ENCODE measurements at places on chromosomes 5 and 9. TPM values are rescaled to one million over a fixed set of nuclear protein-coding genes. Genes with fewer than 3 reads are reported as not detected.

DNA sequence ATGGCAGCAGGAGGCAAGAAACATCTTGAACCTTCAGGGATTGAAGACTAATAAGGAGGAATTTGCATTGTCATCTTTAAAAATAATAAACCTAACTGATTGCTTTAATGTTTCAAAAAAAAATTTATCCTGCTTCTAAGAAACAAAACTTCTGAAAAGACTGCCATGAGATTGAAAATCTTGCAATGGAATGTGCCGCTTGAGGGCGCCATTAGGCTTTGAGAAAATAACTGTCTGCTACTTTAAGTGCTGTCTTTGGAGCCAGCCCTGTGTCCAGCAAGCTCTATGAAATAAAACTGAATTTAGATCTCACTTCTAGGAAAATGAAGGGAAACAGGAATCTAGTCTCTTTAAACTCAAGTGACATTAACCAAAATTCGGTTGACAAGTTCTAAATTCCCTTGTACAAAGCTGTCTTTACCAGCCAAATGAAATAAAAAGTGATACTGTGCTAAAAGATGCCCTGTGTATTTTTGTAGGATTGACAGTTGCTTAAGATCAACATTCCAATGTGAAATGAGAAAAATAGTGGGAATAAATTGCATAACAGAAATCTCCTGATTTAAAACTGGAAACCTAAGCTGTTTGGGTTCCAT lies 79.4 kb downstream of the ESM1 start:
- DNase-seq = peak; percentile 79

DNA sequence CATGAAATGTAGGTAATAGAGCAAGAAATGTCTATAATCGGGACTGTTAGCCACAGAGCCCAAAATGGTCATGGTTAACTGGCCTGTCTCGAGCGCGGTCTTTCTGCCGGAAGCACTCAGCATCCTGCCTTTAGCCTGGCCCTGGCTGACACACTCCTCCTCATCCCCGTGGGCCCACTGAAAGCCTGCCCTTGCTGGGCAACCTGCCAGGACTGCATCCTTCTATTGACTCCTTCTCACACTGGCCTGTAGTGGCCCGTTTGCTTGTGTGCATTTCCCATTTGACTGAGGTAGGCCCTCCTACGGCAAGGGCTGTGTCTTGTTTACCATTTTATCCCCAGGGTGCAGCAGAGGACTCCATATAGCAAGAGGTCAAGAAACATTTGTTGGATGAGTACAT lies 215.7 kb downstream of the ATPSCKMT start:
- DNase-seq = no peak

GRCh38 chr9:4741365-4742089 lies 525 bp upstream of the AK3 start:
- DNase-seq = peak; percentile 62

DNA sequence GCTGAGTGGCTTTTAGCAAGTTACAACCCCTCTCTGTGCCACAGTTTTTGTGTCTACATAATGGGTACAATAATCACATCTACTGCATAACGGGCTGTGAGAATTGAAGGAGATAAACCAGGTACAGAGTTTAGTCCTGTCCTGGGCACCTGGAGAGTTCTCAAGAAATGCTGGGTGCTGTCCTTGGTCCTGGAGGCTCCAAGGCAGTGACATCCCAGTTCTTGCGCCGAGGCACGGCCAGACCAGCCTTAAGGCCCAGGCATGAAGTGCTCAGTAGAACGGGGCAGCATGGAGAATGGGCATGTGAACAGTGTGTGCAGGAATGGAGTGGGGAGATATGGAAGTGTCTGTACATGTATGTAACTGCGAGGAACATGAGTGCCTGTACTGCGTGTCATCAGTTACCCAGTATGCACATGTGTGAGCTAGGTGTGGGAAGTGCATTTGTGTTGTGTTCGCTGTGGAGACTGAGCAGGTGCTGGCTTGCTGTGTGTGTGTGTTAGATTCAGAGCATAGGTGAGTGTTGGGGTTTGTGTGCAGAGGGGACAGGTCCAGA lies 6.3 kb upstream of the UNC5A start:
- peak; percentile 75 for DNase-seq

DNA sequence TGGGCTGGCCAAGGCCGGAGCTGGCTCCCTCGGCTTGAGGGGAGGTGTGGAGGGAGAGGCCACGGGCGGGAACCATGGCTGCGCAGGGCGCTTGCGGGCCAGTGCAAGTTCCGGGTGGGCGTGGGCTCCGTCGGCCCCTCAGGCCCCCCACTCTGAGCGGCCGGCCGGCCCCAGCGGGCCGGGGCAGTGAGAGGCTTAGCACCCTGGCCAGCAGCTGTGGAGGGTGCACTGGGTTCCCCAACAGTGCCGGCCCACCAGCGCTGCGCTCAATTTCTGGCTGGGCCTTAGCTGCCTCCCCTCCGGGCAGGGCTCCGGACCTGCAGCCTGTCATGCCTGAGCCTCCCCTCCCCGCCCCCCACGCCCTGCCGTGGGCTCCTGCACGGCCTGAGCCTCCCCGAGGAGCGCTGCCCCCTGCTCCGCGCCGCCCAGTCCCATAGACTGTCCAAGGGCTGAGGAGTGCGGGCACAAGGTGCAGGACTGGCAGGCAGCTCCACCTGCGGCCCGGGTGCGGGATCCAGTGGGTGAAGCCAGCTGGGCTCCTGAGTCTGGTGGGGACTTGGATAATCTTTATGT lies 184.2 kb downstream of the ATPSCKMT start:
- DNase-seq = no peak

GRCh38 chr9:5453673-5454072 lies 3.3 kb downstream of the CD274 start:
- DNase-seq = no peak

DNA sequence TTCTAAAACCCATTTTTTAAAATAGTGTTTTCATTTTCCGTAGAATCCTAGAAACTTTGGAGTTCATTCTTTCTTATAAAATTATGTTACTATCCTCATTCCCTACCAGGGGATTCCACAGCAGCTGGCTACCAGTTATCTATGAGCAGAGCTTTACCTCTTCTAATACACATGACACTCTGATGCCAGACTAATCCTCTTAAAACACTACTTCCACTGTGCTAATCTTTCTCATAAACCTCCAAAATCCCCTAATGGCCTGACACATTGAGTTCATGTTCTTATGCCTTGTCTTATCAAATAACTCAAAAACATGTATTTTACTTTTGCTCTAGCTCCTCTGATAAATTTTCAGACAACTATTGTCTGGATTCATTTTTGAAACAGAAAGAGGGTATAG lies 633.6 kb upstream of the FTMT start:
- no peak for DNase-seq

DNA sequence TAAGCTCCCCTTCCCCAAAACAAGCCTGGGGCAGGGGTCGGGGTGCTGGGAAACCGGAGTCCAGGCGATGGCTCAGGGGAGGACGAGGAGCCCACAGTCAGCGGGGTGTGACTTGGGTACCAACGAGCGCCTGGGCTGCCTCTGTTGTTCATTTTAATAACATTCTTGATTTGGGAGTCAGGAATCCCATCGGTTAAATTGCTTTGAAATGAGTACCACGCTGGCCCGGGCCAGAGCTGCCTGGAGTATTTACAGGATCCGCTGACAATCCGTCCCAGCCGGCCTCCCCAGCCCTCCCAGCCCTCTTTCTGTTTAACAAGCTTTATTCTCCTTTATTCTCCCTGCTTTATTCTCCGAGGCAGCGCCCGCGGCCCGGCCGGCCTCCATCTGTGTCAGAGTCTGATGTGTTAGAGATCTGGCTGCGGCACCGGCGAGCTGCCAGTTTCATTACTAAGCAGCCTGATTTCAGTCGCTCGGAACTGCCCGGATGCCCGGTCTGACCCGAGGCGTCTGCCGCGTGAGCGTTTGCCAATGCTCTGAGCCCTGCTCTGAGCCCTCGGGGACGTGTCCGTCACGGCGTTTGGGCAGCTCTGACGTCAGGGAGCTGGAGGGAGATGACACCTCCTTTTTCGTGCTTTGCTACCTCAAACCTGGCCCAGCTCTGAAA lies 16.5 kb upstream of the QRFP start:
- no peak for DNase-seq

- no peak for DNase-seq
Measured at GRCh38 chr9:91428436-91428835, 4.8 kb upstream of the NFIL3 start.

The KLF4 gene
- total RNA-seq = 5.9 TPM

The ZNF883 gene
- total RNA-seq = 22.0 TPM
